ENCODE measurements at places on chromosomes 2 and 18. TPM values are rescaled to one million over a fixed set of nuclear protein-coding genes. Genes with fewer than 3 reads are reported as not detected.

GRCh38 chr18:23738151-23738550 lies 48.9 kb downstream of the LAMA3 start:
- no peak for DNase-seq

SP9 gene
- total RNA-seq, result not detected

- no peak for DNase-seq
These were observed 271.5 kb upstream of the MMADHC start for GRCh38 chr2:149858901-149859634.

SP5 gene
- total RNA-seq, result not detected

DNA sequence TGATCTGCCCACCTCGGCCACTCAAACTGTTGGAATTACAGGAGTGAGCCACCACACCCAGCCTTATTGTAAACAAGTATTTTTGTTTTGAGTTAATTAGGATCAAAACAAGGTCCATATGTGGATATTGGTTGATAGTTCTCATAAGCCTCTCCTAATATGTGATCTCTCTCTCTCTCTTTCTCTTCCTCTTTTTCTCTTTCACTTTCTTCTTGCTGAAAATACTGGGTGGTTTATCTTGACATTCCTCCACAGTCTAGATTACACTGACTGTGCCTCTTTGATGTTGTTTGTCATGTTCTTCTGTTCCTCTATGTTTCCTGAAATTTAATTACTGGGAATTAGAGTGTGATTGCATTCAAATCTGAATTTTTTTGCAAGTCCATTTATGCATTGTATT lies 547.5 kb upstream of the NRXN1 start:
- no peak for DNase-seq

PLGLB1 gene
- 3.3 TPM for total RNA-seq

DNA sequence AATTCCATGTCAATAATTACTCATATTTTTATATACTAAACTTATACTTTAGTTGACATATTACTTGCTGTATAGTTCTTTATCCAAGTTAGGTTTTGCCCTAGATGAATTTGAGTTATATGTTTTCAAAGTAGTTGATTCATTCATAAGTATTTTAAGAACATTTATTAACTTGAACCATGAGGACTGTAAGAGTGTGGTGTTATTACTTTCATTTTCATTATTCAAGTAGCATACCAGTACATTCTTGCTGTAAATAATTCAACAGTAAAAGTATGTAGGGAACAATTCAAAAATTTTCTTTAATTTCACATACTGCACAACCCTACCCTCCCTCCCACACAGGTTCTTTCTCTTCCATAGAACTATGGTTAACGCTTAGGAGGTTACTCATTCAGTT lies 75.4 kb downstream of the ANKRD12 start:
- no peak for DNase-seq

DNA sequence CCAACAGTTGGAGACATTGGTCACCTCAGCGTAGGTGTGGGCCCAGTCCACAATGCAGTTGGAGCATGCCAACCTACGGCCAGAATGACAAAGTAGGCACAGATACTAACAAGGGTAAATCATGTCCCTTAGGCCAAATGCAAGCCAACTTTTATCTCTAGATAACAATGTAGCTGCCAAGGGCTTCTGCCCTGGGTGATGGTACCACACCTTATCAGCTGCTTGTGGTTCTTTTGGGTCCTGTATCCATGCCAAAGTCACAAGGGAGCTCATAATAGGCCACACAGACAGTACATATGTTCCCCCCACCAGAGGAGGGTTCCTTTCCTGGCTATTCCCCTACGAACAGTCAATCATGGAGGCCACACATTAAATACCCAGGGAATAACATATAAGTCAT lies 19.1 kb downstream of the PHOSPHO2 start:
- no peak for DNase-seq

CMPK2 gene
- total RNA-seq, result 0.24 TPM

DNA sequence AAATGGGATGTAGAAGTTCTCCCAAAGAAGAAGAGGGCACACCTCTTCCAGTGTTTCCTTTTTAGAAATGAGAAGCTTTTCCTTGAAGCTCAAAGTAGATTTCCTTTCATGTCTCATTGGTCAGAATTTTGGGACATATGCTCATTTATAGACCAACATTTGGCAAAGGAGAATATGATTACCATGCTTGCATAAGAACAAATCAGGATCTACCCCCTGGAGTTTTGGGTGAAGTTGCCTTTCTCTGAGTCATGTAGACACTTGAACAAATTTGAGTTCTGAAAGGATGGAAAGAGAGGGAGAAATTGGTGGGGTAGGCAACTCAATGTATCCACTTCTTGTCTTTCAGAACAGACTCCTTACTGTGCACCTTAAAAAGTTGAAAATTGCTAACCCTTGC lies 409.0 kb downstream of the SLC4A3 start:
- DNase-seq, result no peak

DNA sequence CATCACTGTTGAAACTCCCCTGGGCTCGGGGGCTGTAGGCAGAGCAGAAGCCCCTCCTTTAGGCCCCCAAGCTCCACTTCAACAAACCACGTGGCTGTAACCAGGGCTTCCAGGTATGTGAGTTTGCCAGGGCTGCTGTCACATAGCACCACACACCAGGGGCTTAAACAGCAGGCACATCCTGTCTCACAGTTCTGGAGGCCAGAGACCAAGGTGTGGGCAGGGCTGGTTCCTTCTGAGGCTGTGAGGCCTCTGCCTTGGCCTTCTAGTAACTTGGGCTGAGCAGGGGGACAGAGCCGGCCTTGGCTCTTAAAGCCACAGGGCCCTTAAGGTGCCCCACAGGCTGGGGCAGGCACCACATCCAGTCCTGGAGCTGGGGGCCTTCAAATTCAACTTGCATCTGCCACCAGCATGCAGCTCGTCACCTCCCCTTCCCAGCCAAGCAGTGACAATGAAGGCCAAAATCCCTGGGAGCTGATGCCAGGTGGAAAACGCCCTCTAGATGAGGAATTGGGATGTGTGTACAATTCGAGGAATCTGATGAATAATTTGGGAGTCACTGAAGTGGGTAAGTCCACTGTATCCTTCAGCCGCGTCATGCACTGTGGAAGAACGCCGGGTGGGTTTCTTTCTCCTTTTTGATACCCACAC lies 104.2 kb upstream of the ODC1 start:
- no peak for DNase-seq

GRCh38 chr2:231373184-231373583 lies 22.3 kb upstream of the B3GNT7 start:
- no peak for DNase-seq

LRP2 gene
- total RNA-seq, result 0.24 TPM

DNA sequence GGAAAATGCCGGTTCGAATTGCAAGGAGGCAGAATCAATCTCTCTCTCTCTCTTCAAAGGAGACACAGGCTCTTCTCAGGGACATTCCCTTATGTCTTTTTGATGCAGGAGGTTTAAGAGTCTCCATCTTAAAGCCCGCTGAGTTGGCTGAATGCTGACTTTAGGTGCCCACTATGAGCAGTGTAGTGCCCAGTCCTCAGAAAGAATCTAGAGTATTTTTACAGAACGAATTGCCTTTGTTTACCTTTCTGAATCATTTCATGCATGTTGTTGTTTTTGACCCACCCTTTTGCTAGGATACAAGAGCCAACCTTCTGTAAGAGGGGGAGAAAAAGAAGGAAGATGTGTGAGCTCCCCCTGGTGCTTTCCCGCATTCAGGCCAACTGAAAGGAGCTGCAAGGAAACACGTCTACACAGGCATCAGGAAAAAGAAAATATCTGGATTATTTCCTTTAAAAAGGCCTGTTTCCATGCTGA lies 193.5 kb upstream of the TCF4 start:
- DNase-seq, result no peak

PDE11A gene
- total RNA-seq, result 0.05 TPM

TLX2 gene
- not detected for total RNA-seq

GRCh38 chr2:197011801-197012641 lies 85.5 kb upstream of the PGAP1 start:
- DNase-seq, result no peak

- DNase-seq, result no peak
These were observed 130.1 kb downstream of the RAB3GAP1 start for GRCh38 chr2:135182190-135182589.

DNA sequence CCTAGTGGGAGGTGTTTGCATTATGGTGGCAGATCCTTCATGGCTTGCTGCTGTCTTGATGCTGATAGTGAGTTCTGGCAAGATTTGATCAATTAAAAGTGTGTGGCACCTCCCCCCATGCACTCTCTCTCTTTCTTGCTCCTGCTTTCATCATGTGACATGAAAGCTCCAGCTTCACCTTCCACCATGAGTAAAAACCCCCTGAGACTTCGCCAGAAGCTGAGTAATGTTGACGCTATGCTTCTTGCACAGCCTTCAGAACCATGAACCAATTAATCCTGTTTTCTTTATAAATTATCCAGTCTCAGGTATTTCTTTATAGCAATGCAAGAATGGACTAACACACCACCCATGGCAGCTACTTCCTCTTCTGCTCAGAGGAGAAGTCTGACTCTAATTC lies 2181.4 kb upstream of the PIK3C3 start:
- no peak for DNase-seq
